ENCODE measurements at places on chromosomes 3 and 15.

DNA sequence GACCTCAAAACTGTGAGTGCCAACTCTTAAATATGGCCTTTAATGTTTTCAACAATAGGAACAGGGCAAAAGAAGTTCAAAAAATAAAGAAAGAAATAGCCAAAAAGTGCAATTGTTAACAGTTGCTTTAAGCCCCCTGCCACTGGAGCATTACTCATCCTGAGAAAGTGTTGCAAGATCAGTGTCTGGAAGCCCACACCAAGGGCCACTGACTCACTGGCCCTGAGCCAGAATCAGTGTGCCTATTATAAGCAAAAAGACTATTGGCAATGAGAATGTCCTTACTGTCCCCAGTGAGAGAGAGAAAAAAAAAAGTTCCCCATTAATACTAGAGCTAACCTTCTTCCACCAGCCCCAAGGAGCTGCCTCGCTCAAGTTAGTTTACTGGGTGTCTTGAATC lies 480.1 kb upstream of the ZNF385D start:
- DNase-seq: no peak

DNA sequence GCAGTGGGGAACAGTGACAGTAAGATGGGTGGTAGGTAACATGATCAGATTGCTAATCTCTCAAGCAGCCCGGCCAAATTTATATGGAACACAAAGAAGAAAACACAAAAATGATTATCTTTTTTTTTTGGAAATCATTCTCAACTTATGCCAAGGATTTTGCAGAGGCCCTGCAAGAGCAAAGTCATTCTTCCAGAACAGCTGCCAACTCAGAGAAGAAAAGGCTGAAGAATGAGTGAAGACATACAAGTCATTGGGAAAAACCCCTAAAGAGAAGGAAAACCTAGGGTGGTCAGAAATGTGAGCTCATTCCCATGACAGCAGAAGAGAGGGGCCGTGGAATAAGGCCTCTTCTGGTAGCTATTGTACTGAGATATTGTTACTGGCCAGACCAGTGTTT lies 246.7 kb downstream of the SHOX2 start:
- no peak for DNase-seq

- DNase-seq: no peak
These were observed 2.0 kb upstream of the PAK2 start for GRCh38 chr3:196737655-196738054.

GRCh38 chr3:16888785-16889607 lies 4.2 kb downstream of the PLCL2 start:
- no peak for DNase-seq

- no peak for DNase-seq
These were observed 104.0 kb downstream of the KLHL25 start for GRCh38 chr15:85690561-85691231.

All from activated CD4-positive, CD25-positive, alpha-beta regulatory T cell treated with anti-CD3 and anti-CD28 coated beads, Interleukin-2, amount 50 U/mL, for 16 hours (primary cell).